ENCODE measurements at places on chromosomes 12 and 14.

DNA sequence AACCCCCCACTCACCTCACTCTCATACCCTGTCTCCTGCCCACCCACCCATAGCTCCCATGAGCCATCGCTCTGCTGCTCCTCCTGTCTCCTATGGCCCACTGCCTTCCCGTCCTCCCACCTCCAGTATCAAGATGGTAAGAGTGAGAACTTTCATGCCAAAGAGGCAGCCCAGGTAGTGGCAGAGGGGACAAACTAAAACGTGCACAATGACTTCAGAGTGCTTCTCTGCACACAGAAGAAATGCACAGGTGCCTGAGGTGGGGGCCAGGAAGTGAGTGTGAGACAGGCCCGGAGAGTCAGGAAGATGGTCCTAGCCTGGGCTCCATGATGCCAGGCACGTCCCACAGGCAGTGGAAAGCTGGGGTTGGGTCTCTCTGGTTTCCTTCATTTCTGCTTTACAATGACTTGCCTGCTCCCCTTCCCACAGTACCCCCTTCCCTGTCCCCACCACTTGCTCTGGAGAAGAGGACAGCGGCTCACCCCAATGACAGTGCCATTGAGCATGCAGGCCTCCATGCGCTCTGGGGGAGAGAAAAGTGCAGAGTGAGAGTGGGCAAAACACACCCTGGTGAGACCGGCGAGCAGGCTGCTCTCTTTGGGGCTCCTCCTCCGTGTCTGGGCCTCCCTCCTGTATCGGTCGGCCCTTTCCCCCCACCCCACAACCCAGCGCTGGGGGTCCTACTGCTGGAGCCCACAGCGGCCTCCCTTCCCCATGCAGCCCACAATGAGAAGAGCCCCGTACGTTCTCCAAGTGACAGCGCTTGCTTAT is 22.8 kb upstream of the ANO2 start:
- no peak overlapping the region for H3K4me3 ChIP-seq
- no peak for DNase-seq
- H3K4me1 ChIP-seq = peaks cover 9% of the 10 kb centered on the region
- no peak overlapping the region for H3K27ac ChIP-seq

DNA sequence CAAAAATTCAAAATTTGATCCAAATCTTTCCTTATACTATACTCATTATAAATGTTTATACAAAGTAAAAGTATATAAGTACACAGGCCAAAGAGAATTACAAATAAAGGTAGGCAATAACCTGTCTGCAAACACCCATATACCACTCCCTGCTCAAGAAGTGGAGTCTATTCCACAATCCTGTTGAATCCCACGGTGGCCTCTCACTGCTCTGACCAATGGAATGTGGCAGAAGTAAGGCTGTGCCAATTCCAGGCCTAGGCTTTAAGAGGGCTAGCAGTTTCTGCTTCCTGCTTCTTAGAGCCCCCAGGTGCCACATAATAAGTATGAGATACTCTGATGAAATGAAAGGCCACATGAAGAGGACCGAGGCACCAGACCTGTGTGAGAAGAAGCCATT is 79.8 kb upstream of the CFL2 start:
- H3K36me3 ChIP-seq = 0 out of 2 replicates have a peak, but pooled peaks cover 2% of the 10 kb centered on the region
- H3K27me3 ChIP-seq = no peaks in the 10 kb centered on the region
- H3K4me1 ChIP-seq = no peaks in the 10 kb centered on the region

GRCh38 chr12:96143392-96143791 is 50.8 kb upstream of the ELK3 start:
- no peaks in the 10 kb centered on the region for H3K36me3 ChIP-seq
- H3K27me3 ChIP-seq = no peaks in the 10 kb centered on the region
- no peak overlapping the region for H3K4me3 ChIP-seq
- no peaks in the 10 kb centered on the region for H3K4me1 ChIP-seq

DNA sequence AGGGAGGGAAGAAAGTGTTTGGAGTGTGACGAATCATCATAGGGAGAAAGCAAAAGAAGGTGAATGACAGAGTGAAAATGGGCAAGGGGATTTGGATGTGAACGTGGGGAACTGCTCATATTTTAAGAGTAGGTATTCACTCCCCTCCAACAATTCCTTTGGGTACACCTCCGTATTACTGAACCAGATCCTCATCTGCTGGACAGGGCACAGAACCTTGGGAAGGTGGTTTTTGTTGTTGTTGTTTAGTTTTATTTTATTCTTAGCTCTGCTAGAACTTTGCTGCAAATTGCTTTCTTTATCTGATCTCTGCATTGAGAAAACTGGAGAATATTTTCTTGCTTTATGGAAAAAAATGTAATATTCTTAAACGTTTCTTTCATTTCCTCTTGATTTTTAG is 7.1 kb downstream of the SCN8A start:
- H3K27me3 ChIP-seq = no peaks in the 10 kb centered on the region
- no peak overlapping the region for H3K4me3 ChIP-seq
- no peaks in the 10 kb centered on the region for H3K36me3 ChIP-seq

GRCh38 chr14:89616425-89616824 is 199.4 kb upstream of the FOXN3 start:
- H3K27ac ChIP-seq = no peak overlapping the region
- no peak for DNase-seq
- no peak overlapping the region for H3K4me3 ChIP-seq
- H3K27me3 ChIP-seq = no peaks in the 10 kb centered on the region
- H3K36me3 ChIP-seq = no peaks in the 10 kb centered on the region

DNA sequence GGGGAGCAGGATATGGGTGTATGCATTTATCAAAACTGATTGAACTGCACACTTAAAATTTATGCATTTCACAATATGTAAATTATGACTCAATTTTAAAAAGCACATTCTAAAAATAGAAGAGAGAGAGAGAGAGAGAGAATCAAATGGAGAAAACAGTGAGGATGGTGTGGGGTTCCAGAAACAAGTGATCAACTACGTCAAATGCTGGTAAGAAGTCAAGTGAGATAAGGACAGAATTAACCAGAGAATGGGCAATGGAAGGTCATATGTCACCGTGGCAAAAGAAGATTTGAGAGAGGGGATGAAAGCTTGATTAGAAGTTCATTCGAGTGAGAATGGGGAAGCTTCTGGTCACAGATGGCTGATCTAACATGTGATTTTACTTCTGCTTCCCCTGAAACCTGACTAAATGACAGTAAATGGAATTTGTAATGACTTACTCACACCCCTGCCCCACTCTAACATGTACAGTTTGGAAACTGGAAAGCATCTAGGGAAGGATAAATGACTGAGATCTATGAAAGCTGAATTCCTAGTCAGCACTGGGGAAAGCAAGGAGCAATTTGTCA is 276.5 kb upstream of the AMIGO2 start:
- no peak for DNase-seq
- H3K36me3 ChIP-seq = no peaks in the 10 kb centered on the region
- no peaks in the 10 kb centered on the region for H3K27me3 ChIP-seq
- no peak overlapping the region for H3K4me3 ChIP-seq
- H3K4me1 ChIP-seq = no peaks in the 10 kb centered on the region

DNA sequence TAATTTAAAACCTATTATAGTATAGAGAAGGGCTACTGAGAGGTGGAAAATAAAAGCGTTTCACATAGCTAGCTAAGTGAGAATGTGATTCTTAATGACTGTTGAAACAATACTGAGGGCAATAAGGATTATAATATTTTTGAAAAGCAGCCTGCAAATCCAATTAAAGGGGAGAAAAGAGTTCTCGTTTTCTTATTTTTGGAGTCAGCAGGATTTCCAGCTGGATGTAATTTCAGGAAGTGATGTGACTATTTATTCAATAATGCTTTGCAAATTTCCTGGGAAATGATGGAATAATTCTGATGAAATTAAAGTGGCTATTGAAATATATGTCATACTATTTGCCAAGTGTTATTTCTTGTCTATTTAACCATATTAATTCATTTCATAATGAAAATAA is 279.1 kb downstream of the AEBP2 start:
- no peaks in the 10 kb centered on the region for H3K4me1 ChIP-seq
- no peak overlapping the region for H3K4me3 ChIP-seq
- no peaks in the 10 kb centered on the region for H3K27me3 ChIP-seq
- no peak for DNase-seq
- H3K36me3 ChIP-seq = no peaks in the 10 kb centered on the region

DNA sequence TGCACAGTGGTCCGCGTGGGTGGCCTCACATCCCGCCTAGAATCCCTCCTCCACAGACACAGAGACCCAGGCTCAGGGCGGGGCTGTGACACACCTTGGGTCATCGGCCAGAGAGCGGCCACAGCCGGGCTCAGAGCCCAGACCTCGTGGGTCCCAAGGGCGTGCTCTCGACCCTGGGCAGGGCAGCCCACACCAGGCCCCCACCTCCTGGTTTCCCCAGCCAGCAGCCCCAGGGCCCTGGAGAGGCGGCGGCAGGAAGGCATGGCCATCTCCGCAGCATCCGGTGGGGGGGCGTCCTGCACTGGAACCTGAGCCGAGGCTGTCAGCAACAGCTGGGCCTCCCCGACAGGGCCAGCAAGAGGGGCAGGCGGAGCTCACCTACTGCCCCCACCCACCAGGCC is 15.2 kb downstream of the JAG2 start:
- H3K36me3 ChIP-seq = no peaks in the 10 kb centered on the region
- peaks cover 1% of the 10 kb centered on the region for H3K4me1 ChIP-seq
- H3K27me3 ChIP-seq = no peaks in the 10 kb centered on the region
- DNase-seq = no peak
- no peak overlapping the region for H3K4me3 ChIP-seq
- H3K27ac ChIP-seq = no peak overlapping the region

- no peak for DNase-seq
- no peak overlapping the region for H3K27ac ChIP-seq
- H3K4me3 ChIP-seq = no peak overlapping the region
- H3K4me1 ChIP-seq = peaks cover 9% of the 10 kb centered on the region
Measured at GRCh38 chr12:2749580-2749979, 45.2 kb upstream of the FKBP4 start.

- no peak overlapping the region for H3K27ac ChIP-seq
- H3K36me3 ChIP-seq = no peaks in the 10 kb centered on the region
- no peak overlapping the region for H3K4me3 ChIP-seq
- H3K27me3 ChIP-seq = no peaks in the 10 kb centered on the region
- H3K4me1 ChIP-seq = no peaks in the 10 kb centered on the region
Measured at GRCh38 chr14:38696925-38697324, 406.1 kb downstream of the SEC23A start.

DNA sequence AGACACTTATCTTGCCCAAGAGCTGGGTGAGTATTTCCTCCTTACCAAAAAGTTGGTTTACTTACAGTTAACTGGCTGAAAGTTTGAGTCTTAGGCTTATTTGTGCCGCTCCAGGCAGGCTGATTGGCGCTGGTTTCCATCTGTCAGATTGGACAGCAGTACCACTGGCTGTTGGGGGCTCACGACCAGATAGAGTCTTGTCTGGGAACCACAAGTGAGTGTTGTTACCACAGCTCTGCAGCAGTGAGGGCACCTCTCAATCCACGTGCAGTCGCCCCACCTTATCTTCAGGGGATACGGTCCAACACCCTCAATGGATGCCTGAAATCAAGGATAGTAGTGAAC is 58.9 kb downstream of the DDX51 start:
- no peak overlapping the region for H3K4me3 ChIP-seq
- no peaks in the 10 kb centered on the region for H3K36me3 ChIP-seq
- H3K4me1 ChIP-seq = no peaks in the 10 kb centered on the region
- no peak overlapping the region for H3K27ac ChIP-seq

GRCh38 chr12:130929363-130929762 is 24.3 kb upstream of the ADGRD1 start:
- no peak overlapping the region for H3K27ac ChIP-seq
- no peaks in the 10 kb centered on the region for H3K4me1 ChIP-seq
- H3K36me3 ChIP-seq = no peaks in the 10 kb centered on the region
- H3K27me3 ChIP-seq = no peaks in the 10 kb centered on the region

GRCh38 chr14:71472356-71473340 is 459.6 kb upstream of the RGS6 start:
- no peaks in the 10 kb centered on the region for H3K4me1 ChIP-seq
- no peak overlapping the region for H3K4me3 ChIP-seq
- no peaks in the 10 kb centered on the region for H3K36me3 ChIP-seq
- DNase-seq = no peak
- H3K27ac ChIP-seq = no peak overlapping the region
- no peaks in the 10 kb centered on the region for H3K27me3 ChIP-seq

GRCh38 chr14:75041613-75042012 is 9.7 kb downstream of the MLH3 start:
- no peak for DNase-seq
- H3K36me3 ChIP-seq = 0 out of 2 replicates have a peak, but pooled peaks cover 5% of the 10 kb centered on the region
- no peaks in the 10 kb centered on the region for H3K4me1 ChIP-seq
- no peak overlapping the region for H3K27ac ChIP-seq

- H3K4me1 ChIP-seq = no peaks in the 10 kb centered on the region
- H3K4me3 ChIP-seq = no peak overlapping the region
- no peak overlapping the region for H3K27ac ChIP-seq
- H3K36me3 ChIP-seq = peaks cover 17% of the 10 kb centered on the region
Measured at GRCh38 chr12:10701843-10702242, 21.3 kb downstream of the YBX3 start.

GRCh38 chr12:30026621-30027234 is 243.0 kb upstream of the TMTC1 start:
- no peak for DNase-seq
- H3K27me3 ChIP-seq = no peaks in the 10 kb centered on the region

DNA sequence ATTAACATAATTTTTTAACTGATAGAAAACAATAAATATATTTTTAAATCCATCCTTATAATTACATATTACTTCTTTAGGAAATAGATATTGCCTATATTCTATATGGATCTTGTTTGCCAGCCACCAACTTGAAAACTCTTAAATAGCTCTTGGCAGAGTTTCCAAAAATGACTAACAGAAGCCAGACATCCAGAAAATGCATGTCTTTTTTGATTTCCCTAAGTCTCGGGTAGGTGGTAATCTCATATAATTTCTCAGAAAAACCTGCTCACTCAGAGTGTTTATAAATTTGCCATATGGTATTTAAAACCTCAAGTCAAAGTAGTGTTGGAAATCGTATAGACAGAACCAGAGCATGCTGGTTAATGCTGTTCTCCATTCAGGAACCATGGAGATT is 360.4 kb upstream of the FOXG1 start:
- H3K36me3 ChIP-seq = no peaks in the 10 kb centered on the region
- no peak overlapping the region for H3K4me3 ChIP-seq
- no peaks in the 10 kb centered on the region for H3K4me1 ChIP-seq
- DNase-seq = no peak
- H3K27me3 ChIP-seq = no peaks in the 10 kb centered on the region

DNA sequence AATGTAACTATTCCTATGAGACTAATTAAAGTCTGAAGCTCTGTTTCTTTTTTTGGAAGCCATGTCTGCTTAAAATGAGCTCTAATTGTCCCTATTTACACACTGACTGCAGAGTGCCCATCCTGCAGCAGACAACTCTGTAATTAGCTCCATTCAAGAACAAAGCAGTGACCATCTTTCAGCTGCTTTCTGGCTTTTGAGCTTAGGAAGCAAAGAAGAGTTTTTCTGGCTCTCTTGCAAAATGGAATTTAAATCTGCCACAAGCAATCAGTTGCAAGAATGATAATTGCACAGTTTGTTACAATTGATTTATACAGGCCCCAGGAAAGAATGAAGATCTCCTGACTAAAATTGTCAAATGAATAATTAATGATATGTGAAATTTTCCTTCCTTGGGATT is 83.4 kb downstream of the GAS2L3 start:
- no peak overlapping the region for H3K4me3 ChIP-seq
- DNase-seq = no peak
- H3K36me3 ChIP-seq = no peaks in the 10 kb centered on the region
- H3K27me3 ChIP-seq = no peaks in the 10 kb centered on the region
- H3K4me1 ChIP-seq = peaks cover 1% of the 10 kb centered on the region
- no peak overlapping the region for H3K27ac ChIP-seq

Measured in iPS DF 6.9 (cell line).